ENCODE measurements at places on chromosomes 6 and 20.

DNA sequence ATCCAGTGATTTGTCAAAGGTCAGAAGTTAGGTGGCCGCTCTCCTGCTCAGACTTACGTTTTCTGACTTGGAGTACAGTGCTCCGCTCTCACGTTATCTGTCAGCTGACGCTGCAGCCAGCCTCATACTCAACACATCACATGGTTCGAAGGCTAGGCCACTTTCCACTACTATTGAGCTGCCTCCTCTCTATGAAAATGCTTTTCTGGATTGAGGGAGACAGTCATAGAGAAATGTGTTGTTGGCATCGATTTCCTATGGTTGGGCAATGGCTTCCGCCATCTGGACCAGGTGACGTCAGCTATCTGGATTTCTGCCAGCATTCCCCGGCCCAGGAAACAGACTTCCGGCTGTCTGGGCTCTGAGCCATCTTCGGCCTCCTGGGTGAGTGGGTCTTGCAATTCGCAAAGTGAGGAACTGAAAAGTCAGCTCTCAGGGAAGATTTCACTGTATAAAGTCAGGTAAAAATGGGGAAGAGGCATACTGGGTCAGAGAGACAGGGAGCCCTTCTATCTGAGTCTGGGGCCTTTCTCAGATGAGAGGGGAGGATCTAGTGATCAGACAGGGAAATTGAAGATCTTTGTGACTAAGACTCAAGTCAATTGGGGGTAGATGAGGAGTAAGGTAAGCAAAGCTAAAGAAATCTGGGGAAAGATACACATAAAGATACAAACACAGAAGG lies 37.5 kb upstream of the IER3 start:
- DNase-seq = no peak

DNA sequence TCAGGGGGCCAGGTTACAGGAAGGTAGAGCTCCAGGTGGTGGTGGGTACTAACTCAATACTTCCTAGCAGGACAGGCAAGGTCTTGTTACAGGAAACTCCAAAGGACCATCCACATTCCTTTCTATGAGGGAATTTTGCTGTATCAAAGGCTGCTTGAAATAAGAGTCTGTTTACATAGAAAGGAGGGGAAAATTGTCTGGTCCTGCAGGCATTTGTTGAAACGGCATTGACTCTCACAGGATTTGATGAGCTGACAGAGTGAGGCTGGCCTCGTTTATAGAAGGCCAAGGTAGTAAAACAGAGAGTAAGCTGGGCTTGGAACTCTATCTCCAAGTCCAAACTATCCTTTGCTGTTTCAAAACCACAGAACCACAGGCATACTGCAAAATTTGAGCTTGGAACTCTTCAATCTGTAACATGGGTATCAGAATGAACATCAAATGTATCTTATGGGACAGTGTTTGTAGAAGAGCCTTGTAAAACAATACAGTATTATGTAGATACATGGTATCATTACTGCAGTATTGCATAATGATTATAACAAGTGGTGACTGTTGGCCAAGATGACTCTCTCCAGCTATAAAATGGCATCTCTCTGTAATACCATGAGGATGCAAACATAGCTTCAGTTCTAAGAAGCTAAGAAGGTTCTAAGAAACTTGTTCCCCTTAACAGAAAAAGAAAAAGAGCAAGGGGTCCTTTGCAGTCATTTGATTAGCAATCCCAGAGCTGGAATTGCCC lies 61.5 kb downstream of the TRAM2 start:
- no peak for DNase-seq

- no peak for DNase-seq
These were observed 9.7 kb upstream of the SLCO4A1 start for GRCh38 chr20:62632575-62633090.

DNA sequence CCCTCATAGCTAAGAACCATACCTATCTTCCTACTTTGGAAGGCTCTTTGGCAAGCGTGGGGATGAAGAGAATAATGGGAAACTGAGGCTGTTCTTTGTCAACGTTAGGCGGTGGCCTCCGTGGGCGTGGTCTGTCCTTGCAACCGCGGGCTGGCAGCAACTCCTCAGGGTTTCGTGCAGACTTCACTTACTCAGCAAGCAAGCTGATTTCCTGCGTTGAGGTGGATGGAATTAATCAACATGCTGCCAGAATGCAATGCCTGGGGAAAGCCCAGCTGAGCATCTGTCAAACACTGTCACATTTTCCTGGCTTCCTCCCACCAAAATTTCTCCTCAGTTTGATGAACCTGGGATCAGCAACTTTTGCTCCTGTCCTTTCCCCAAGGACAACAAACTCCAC lies 9.2 kb upstream of the IL17F start:
- no peak for DNase-seq

DNA sequence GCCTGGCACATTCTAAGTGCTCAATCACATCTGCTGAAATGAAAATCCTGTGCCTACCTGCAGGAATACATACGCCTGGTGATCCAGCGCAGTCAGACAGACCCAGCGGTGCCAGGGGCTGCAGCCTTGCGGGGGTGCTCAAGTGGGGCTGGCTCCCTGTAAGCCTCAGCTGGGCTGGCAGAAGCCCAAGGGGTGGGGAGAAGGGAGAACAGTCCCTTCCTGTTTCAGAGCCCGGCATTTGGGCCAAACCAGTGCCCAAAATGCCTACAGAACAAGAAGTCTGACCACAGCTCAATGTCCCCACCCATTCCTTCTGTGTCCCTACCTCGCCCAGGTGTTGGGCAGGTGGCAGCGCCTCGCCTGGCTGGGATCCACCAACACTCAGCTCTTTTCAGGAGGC lies 22.6 kb downstream of the KCNK15 start:
- DNase-seq = no peak

DNA sequence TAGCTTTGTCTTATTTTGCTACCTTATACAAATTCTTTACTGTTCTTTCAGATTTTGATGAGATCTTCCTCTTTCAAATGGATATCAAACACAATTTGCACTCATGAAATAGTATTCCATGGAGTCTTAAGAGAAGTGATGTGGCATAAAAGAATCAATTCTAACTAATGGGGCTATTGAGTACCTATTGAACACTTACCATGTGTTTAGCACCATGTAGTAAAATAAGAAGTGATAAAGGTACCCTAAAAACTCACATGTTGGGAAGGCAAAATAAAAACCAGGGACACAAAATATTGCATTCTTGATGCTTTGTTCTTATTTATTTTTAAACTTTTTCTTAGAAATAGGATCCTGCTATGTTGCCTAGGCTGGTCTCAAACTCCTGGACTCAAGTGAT lies 56.2 kb downstream of the KIF13A start:
- DNase-seq = no peak

GRCh38 chr6:139721954-139722353 lies 347.5 kb upstream of the CITED2 start:
- no peak for DNase-seq

DNA sequence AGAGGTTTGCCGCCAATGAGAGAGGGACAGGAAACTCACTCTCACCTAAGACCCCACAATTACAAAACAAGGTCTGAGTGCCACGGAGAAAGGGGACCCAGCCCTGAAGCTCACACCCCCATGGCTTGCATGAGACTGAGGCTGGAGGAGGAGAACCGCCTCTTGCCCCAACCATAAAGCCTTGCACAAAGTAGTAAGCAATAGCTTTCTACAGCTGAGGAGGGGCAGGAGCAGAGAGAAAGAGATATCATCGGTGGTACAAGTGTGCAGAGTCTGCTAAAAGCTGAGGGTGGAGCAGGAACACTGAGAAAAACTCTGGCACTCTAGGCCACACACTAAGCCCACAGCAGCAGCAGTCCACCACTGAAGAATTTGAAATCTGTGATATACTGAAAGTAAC lies 37.7 kb downstream of the OSTM1 start:
- no peak for DNase-seq

- DNase-seq = no peak
These were observed 21.7 kb downstream of the HIVEP1 start for GRCh38 chr6:12033770-12034169.

- no peak for DNase-seq
These were observed 49.0 kb downstream of the PPARD start for GRCh38 chr6:35391240-35391968.

DNA sequence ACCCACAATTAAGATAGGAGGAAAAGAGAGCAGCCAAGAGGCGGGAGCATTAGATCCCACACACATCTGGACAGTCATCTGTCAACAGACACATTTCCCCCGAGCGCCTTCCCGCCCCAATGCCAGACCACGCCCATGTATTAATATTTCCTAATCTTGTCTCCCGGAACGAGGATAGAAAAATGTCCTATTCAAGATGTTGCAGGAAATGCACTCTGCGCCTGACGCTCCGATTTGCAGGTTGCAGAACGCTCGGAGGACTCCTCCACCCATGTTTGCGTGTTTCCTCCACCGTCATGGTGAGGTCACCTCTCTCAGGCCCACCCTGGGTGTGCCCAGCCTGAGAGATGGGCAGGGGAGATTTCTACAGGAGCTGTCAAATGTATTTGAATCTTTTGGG lies 215.2 kb downstream of the TAF4 start:
- DNase-seq = no peak

GRCh38 chr6:149049230-149049629 lies 268.3 kb upstream of the TAB2 start:
- no peak for DNase-seq

GRCh38 chr20:33124994-33125393 lies 43.0 kb upstream of the BPIFA2 start:
- no peak for DNase-seq

- DNase-seq = no peak
These were observed 1.7 kb upstream of the DLL1 start for GRCh38 chr6:170292407-170293158.

DNA sequence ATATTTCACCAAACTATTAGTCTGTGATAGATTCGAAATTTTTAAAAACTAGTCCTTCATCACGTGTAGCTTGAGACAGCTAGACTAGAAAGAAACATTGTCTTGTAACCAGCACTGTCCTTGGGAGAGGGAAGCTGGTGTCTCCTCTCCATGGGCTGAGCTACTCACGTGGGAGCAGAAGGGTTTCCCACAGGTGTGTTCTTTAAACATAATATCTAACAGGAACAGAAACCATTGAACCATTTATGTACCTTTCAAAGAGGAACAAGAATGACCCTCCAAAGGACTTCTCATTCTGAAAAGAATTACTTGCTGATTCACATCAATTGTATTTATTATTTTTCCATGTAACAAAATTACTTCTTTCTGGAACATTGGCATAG lies 72.4 kb upstream of the SYNJ2 start:
- no peak for DNase-seq

DNA sequence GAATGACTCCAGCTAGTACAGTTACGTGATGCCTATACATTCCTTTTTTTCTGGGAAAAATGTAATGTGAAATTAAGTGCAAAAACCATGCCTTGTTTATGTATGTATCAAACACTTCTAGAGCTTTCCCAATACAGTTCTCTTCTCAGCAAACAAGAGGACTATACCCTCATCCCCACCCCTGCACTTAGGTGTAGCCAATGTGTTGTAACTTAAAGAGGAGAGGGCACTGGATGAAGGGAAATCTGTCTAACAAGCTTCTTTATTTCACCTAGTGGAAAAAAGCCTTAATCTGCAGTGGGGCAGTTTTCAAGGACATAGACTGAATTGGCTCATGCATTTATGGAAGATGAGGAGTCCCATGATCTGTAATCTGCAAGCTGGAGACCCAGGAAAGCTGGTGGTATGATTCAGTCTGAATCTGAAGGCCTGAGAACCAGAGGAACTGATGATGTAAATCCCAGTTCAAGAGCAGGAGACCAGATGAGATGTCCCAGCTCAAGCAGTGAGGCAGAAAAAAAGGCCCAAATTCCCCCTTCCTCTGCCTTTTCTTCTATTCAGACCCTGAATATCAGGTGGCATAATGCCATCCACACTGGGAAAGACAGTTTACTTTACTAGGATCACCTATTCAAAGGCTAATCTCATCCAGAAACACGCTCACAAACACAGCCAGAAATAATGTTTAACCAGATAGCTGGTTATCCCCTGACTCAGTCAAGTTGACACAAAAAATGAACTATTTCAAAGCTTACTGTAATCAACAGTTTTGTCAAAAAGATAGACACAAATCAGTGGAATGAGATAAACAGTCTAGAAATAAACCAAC lies 25.8 kb upstream of the SLC17A3 start:
- no peak for DNase-seq

DNA sequence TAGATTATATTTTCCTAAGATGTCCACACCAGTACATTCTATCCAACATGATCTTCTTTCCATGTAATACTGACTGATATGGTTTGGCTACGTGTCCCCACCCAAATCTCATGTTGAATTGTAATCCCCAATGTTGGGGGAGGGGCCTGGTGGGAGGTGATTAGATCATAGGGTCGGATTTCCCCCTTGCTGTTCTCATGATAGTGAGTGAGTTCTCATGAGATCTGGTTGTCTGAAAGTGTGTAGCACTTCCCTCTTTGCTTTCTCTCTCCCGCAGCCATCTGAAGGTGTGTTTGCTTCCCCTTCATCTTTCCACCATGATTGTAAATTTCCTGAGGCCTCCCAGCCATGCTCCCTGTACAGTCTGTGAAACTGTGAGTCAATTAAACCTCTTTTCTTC lies 12.2 kb upstream of the HBS1L start:
- no peak for DNase-seq

DNA sequence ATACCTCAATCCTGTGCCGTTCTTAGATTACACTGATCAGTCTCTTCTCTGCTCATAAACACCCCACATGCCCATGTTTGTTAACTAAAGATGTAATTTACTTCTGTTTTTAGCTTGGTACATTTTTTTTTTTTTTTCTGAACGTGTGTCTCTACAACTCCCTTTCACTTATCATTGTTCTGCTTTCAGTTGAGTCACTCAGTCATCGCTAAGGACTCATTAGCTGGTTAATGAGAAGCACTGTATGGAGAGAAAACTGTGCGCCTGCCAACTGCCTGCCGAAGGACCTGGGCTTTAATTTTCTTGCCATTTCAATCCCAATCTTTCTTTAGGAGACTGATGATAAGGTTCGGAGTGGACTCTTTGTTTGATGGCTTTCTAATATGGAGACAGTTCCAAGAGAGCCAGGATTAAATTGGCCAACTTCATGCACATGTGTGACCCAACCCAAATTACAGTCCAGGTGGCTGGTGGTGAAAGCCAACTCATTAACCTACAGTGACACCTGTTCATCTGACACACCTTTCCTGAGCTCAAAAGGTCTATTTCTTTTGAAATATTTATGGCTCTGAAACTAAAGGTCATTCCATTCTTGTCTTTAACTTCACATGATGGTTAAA lies 334.1 kb downstream of the BCKDHB start:
- no peak for DNase-seq

DNA sequence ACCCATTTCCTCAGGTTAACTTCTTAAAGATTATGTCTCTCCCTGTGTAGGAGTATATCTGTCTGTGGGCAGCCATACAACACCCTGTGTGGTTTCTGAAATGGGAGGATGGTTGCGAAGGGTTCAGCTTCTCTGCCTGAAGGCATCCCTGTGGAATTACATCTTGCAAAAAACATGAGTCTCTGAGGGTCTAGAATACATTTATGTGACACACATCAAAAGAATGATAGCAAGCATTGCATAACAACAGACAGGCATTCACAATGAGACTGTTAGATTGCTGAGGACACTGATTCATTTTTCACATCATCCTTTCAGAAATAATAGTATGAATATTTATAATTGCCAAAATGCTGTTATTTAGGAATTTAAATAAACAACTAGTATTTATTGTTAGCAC lies 670.9 kb downstream of the HTR1B start:
- no peak for DNase-seq

GRCh38 chr6:144652292-144652891 lies 367.3 kb downstream of the UTRN start:
- DNase-seq = no peak
